Right ventricle myocardium superior (tissue), 1 donor: ENCODE measurements at places on chromosomes 4 and X. TPM values are rescaled to one million over a fixed set of nuclear protein-coding genes. Genes with fewer than 3 reads are reported as not detected.

Gene TSPAN6
- total RNA-seq = 4.2 TPM

Gene PITX2
- not detected for total RNA-seq

Gene MSN
- 97.6 TPM for total RNA-seq

Gene SERPINA7
- not detected for total RNA-seq

Gene FDCSP
- total RNA-seq = not detected
